ENCODE measurements at places on chromosomes 13 and 19.

DNA sequence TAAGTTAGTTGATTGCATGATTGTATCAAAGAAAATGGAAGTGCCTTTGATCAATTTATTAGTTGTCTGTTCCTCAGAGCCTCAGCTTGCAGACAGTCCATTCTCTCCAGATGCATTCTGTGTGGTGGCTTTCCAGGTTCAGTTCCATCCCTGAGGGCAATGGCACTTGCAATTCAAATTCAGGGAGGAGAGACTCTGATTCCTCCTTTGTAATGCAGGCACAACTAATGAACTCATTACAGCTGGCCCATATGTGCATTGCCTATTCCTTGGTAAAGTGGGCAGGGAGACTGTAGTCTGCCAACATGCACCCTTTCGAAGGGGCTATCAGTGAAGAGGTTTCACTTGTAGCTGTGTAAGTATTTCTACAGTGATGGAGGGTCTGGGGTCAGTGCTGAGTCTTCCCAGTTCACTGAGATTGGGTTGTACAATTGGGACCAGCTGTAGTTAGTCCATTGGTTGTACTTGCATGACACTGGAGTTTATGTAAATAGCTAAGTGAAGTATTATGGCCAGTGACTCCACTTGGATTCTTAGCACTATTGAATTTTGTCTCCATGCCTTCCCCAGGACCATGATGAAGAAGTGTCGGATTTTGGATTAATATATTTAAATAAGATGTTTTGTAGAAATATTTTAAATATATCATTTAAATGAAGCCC is 401.7 kb downstream of the GPC6 start:
- no peak for DNase-seq

- DNase-seq = no peak
Observed at GRCh38 chr19:46191972-46192371, 37.6 kb upstream of the IGFL1 start.

DNA sequence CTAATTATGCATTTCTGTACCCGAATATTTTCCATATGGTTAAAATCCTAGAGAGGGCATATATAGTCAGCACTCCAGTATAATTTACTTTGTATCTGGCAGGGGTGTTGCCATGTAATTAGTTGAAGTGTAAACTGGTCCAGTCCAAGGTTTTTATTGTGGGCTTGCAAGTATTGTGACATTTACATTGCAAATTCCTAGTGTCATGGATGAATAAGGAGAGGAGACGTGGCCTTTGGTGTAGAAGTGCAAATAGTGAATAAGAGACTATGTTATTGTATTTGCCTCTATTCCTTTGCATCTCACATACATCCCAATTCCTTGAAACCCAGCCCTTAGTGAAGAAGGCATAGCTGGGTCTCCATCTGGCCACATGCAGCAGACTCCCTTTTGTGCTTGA is 330.6 kb downstream of the ATP8A2 start:
- DNase-seq = no peak

- no peak for DNase-seq
Observed at GRCh38 chr13:104485571-104485970, 1419.4 kb upstream of the SLC10A2 start.
